Spleen (tissue), 13 donors: ENCODE measurements at places on chromosomes 7 and 10. TPM values are rescaled to one million over a fixed set of nuclear protein-coding genes. Genes with fewer than 3 reads are reported as not detected.

CHPF2 gene
- 30.0 TPM for polyA plus RNA-seq

OR6V1 gene
- not detected for polyA plus RNA-seq

THNSL1 gene
- polyA plus RNA-seq, result 2.6 TPM

TMEM236 gene
- polyA plus RNA-seq, result 0.22 TPM

TFEC gene
- 16.6 TPM for polyA plus RNA-seq

ABCA13 gene
- 0.02 TPM for polyA plus RNA-seq

GNAI1 gene
- 4.3 TPM for polyA plus RNA-seq

ODAD2 gene
- polyA plus RNA-seq, result 0.03 TPM

RHOBTB1 gene
- polyA plus RNA-seq, result 15.3 TPM

PAPSS2 gene
- polyA plus RNA-seq, result 6.3 TPM

DMBT1 gene
- polyA plus RNA-seq, result 0.02 TPM

PPP1R17 gene
- polyA plus RNA-seq, result not detected

LIPJ gene
- 0.27 TPM for polyA plus RNA-seq

NME8 gene
- polyA plus RNA-seq, result 1.3 TPM

ABCC2 gene
- polyA plus RNA-seq, result 1.3 TPM

OR9A2 gene
- not detected for polyA plus RNA-seq

MMRN2 gene
- polyA plus RNA-seq, result 4.8 TPM

ADRB1 gene
- 0.83 TPM for polyA plus RNA-seq

OPN1SW gene
- polyA plus RNA-seq, result not detected

CFAP43 gene
- 0.30 TPM for polyA plus RNA-seq

IFIT2 gene
- polyA plus RNA-seq, result 7.0 TPM

FKBP9 gene
- 3.7 TPM for polyA plus RNA-seq

CALHM2 gene
- 23.3 TPM for polyA plus RNA-seq

MLXIPL gene
- 0.13 TPM for polyA plus RNA-seq

POLR2J2 gene
- polyA plus RNA-seq, result 0.99 TPM

CNPY1 gene
- not detected for polyA plus RNA-seq

UNC5B gene
- polyA plus RNA-seq, result 1.7 TPM
